Hair follicular keratinocyte (primary cell): ENCODE measurements at places on chromosomes 6 and 20. TPM values are rescaled to one million over a fixed set of nuclear protein-coding genes. Genes with fewer than 3 reads are reported as not detected.

Gene ENPP4
- 0.08 TPM in 1 of 2 replicates, not detected in the other for total RNA-seq

Gene ERMARD
- 16.1 and 16.8 TPM in 2 replicates for total RNA-seq

Gene GRM1
- total RNA-seq = not detected in 2 replicates

Gene SIRPB2
- total RNA-seq = 0.15 TPM in 1 of 2 replicates, not detected in the other

Gene CLPSL1
- total RNA-seq = not detected in 2 replicates

Gene NOX3
- total RNA-seq = not detected in 2 replicates

Gene NKX2-2
- not detected in 2 replicates for total RNA-seq

Gene METTL24
- total RNA-seq = not detected in 2 replicates

Gene BMP5
- total RNA-seq = not detected in 2 replicates

Gene PLCB1
- 0.23 and 0.57 TPM in 2 replicates for total RNA-seq

Gene NKX2-4
- not detected in 2 replicates for total RNA-seq

Gene PLA2G7
- total RNA-seq = 0.04 and 0.78 TPM in 2 replicates

Gene RPS6KA2
- total RNA-seq = 49.3 and 94.4 TPM in 2 replicates
